Stimulated activated CD4-positive, alpha-beta T cell treated with anti-CD3 and anti-CD28 coated beads, Interleukin-15, amount 100 ng/mL, for 1 hour (primary cell): ENCODE measurements at places on chromosomes 5 and 9.

DNA sequence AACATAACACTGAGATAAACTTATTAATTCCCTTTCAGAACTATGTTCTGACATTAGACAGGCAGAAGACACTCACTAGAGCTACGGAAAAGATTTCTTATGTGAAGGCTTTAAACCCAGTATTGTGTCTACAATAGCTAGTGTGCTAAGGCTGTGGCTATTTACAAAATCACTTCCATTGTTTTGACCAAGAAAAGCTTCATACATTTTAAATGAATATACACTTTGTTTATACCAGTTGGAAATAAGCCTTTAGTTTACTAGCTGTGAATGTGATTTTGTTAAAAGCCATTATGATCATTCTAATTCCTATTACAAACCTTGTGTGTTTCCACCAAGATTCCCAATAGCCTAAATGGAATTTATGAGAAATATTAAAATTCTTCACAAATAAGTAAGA is 83.0 kb downstream of the AGTPBP1 start:
- no peak for DNase-seq

DNA sequence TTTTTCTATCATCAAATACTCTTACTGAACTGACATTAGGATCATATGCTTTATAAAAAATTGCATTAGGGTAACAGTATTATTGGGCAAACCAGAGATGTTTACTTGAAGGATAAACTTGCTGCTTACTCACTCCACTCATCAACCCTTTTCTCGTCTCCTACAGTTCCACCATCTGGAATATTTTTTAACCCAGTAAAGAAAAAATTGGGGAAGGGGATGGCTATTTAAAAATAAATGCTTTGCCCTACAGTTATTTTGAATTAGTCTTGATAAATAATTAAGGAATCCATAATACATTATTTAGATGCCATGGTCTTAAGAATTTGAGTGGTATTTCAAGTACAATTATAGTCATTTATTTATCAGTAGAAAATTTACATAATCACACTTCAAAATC is 225.8 kb downstream of the MEF2C start:
- DNase-seq = no peak

- DNase-seq = no peak
Measured at GRCh38 chr9:2274762-2275161, 259.6 kb downstream of the SMARCA2 start.

GRCh38 chr9:122216798-122217418 is 11.8 kb downstream of the LHX6 start:
- DNase-seq = no peak

- no peak for DNase-seq
Measured at GRCh38 chr5:152650413-152650812, 245.3 kb upstream of the NMUR2 start.

DNA sequence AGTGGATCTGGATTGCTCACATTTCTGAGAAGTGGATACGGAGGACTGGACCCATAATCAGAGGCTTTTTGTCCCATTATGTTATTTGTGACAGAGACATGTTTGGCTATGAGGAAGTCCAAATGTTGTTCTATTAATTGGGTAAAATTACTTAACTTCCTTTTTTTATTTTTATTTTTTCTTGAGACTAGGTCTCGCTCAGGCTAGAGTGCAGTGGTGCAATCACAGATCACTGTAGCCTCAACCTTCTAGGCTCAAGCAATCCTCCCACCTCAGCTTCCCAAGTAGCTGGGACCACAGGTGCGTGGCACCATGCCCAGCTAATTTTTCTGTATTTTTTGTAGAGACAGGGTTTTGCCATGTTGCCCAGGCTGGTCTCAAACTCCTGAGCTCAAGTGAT is 11.9 kb upstream of the PGGT1B start:
- DNase-seq = no peak

DNA sequence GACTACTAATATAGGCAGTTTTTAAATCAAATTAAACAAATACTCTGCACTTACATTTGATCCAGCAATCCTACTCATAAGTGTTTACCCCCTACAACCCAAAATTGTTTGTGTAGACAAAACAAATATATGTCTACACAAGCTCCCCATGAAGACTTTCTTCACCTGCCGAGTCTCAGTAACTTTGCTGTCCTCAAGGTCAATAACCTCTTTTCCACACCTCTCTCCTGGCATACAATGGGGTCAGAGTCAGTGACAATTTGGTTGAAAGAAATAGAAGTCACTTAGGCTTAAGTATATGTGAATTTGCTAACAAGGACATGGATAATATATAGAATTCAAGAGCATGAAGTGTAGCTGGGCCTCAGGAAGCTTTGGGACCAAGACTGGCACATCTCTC is 29.1 kb downstream of the APBA1 start:
- DNase-seq = no peak

- no peak for DNase-seq
Measured at GRCh38 chr9:124708633-124709291, 62.3 kb downstream of the NR6A1 start.

GRCh38 chr9:104386425-104387069 is 117.5 kb upstream of the OR13F1 start:
- DNase-seq = no peak

- DNase-seq = no peak
Measured at GRCh38 chr5:134891473-134891872, 13.5 kb upstream of the PCBD2 start.

DNA sequence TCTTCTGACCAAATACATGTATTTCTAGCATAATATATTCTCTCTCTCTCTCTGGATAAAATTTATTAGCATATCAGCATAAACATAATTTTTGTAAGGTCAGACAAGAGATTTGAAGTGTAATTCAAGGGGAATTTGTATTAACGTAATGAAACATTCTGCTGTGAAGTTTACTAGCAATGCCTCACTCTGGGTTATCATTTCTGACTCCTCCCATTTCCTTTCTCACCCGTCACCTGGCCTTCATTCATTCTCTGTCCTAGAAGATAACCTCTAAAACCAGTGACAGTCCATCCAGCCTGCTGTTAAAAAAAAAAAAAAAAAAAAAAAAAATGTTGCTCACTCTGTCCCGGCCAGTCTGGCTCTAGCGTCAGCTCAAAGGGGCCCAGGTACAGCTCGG is 27.1 kb downstream of the GRAMD2B start:
- DNase-seq = no peak

DNA sequence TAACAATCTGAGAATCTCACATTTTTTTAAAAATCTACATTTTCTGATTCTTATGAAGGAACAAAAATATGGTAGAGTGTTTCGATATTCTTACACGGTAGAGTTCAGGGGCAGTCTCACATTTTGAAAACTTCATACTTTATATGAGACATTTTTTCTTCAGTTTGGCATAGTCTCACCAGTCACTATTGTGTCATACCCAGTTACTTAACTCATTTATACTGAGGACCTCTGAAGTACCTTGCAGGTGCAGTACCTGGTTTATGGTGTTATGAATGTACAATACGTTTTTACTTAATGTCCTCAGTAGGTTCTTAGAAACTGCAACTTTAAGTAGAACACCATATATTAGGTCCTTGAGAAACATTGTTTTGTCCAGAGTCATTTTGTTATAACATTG is 196.6 kb downstream of the SGCD start:
- DNase-seq = no peak

- DNase-seq = no peak
Measured at GRCh38 chr5:100803397-100803796, 99.7 kb downstream of the ST8SIA4 start.

DNA sequence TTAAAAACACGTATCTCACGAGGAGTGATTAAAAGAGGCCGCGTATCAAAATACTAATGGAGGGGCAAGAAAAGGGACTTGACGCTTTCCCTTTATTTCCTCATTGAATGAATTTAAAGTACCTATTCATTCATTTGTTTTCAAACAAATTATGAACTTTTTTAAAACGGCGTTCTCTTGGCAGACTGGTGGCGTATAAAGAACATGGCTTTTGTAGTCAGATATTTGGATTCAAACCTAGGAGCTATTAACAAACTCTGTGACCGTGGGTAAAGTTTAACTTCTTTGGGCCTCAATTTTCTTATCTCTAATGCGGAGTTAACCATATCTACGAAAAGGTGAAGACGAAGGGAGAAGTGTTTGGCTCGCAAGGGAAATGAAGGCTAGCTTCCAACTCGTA is 876 bp downstream of the CAAP1 start:
- no peak for DNase-seq

DNA sequence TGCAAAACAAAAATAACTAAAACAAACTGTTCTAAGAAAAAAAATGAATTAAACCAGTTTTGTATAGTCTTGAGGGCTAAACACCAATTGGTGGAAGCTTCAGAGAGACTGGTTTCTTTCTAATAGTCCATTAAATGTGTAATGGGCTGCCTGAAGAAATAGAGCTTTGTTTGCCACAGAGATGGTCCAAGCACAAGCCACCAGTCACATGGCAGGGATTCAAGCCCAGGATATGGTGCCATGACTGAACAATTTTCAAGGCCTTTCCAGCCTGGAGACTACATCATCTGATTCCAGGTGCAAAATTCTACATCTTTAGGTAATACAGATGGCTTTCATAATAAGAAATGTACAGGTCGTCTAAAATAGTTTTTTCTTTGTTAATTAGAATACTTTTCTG is 355.3 kb downstream of the NR2F1-AS1 start:
- no peak for DNase-seq

DNA sequence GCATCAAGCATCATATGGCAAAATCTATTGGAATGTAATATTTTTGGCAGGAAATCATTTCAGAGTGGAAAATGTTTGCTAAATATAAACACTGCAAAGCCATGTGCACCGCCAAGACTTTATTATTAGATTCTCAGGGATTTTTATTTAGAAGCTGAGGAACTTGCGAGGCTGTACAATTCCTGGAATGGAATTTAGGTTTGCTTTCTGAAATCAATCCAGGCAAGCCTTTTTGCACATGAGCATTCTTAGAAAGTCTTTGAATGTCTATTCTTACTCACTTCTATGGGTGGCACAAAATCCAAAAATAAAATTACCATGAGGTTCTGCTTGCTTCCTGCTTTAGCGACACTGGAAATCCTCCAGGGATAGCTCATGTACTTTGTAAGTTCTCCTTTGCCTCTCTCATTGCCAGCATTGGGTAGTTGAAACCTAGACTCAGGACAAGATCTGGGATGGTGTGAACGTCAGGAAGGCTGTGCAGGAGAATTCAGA is 71.5 kb upstream of the PALM2AKAP2 start:
- DNase-seq = no peak

DNA sequence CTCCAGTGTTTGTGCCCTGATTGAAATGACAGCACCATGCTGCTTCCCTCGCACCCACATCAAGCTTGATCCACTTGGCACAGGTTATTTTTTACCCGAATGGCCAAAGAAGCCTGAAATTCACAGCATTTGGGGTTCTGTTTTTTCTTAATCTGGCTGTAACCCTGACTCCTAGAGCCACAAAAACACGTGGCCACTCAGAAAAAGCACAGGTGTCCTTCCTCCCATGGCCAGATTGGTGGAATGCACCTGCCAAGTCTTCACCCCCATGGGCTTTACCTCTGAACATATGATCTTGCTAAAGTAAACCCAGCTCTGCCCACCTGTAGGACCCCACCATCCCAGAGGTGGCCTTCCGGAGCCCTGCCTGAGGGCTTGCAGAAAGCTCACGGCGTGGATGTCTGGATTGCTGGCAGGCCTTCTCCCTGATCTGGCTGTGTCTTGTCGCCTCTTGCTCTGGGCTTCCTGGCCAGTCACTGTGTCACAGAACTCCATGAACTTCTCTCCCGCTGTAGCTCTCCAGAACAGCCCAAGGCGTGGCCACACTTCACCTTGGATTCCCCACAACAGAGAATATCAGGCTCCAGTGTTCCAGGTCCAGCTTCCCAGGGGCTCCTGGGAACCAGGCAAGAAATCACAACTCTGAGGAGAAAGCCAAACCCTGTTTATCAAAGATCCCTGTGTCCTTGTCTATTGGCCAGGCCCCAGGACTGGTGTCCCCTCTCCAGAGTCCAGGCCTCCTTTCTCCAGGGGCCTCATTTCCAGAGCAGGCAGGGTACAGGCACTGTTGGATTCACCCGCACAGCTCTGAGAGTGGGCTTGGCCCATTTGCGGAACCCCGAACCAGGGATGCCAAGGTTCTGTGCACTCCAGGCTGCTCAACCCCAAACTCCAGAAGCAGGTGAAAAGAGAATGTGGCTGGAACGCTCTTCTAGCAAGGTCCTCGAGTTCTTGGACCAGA is 272.5 kb downstream of the SYK start:
- no peak for DNase-seq

- DNase-seq = no peak
Measured at GRCh38 chr9:131598121-131598520, 52.8 kb downstream of the PRRT1B start.

DNA sequence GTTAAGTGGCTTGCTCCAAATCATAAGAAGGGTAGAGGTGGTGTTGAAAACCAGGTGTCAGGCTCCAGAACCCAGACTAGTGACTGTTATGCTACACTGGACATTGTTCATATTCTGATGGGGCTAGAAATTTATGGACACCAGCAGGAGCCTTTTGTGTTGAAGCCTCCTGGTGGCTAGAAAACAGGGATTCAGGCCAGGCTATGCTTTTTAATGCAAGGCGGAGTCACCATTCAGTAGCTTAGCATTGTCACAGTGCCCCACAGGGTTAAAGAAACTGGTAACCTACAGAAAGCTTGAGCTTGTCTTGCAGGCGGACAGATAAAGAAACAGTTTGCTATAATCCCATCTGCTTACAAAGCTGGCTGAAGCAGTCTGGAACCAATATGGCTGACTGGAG is 23.0 kb upstream of the GOLM1 start:
- no peak for DNase-seq

- no peak for DNase-seq
Measured at GRCh38 chr5:80326468-80326867, 6.7 kb downstream of the SPZ1 start.

DNA sequence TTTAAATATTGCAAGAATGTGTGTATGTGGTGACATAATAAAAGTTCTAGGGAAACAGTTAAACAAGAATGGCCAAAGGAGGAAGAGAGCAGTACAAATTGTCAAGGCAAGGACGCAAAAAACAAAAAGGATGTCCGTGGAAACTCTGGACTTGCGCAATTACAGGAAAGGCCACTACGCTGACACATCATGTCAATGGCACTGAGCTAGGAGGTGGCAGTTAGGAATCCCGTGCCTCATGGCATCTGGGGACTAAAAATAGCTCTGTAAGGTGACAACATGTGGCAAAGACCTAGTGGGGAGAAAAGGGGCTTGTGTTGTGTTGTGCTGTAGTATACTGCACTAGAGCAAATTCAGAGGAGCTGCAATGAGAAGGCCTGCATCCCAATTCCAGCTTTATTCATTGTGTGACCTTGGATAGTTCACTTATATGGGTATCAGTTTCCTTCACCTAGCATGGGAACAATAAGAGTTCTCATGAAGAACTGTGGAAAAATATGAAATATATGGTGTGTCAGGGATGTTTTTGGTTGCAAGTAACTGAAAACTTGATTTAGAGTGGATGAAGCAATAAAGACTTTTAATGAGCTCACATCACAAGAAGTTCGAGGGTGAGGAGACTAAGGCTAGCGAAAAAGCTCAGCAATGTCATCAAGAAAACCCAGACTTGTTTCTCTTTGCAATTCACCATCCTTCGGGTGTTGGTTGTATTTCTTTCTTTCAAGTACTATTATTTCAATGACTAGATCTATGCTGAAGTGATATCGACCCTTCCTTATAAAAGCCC is 124.1 kb upstream of the STC2 start:
- DNase-seq = no peak

- DNase-seq = no peak
Measured at GRCh38 chr5:74092766-74093165, 466.8 kb downstream of the ARHGEF28 start.
